Activated T-helper 1 cell treated with anti-CD3 and anti-CD28 coated beads, Interleukin-2, amount 50 U/mL, for 16 hours (primary cell): ENCODE measurements at places on chromosomes 6 and 20.

- DNase-seq = no peak
Observed at GRCh38 chr6:127567476-127567875, 9.5 kb upstream of the C6orf58 start.

- no peak for DNase-seq
Observed at GRCh38 chr6:95087394-95088097, 489.8 kb upstream of the MANEA start.

DNA sequence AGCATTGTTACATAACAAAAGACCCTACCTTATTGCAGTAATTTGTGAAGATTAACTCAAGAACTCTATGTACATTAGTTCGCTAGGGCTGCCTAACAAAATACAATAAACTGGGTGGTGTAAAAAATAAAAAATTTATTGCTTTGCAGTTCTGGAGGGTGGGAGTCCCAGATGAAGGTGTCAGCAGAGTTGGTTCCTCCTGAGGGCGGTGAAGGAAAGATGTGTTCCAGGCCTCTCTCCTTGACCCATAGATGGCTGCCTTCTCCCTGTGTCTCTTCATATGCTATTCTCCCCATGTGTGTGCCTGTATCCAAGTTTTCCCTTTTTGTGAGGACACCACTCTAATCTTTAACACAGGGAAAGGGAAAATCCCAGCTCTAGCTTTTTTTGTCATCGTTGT, 305 bp upstream of the VNN1 start:
- DNase-seq = no peak

- no peak for DNase-seq
Observed at GRCh38 chr20:59173938-59174491, 10.4 kb downstream of the ZNF831 start.

- no peak for DNase-seq
Observed at GRCh38 chr6:13239530-13240455, 88.5 kb downstream of the TBC1D7 start.

DNA sequence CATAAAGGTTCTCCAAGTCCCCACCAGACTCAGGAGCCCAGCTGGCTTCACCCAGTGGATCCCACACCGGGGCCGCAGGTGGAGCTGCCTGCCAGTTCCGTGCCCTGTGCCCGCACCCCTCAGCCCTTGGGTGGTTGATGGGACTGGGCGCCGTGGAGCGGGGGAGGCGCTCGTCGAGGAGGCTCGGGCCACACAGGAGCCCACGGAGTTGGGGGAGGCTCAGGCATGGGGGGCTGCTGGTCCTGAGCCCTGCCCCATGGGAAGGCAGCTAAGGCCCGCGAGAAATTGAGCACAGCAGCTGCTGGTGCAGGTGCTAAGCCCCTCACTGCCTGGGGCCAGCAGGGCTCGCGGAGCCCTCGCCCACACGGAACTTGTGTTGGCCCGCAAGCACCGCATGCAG, 234.4 kb upstream of the HSF2 start:
- DNase-seq = no peak

- DNase-seq = no peak
Observed at GRCh38 chr6:97029552-97029951, 105.0 kb downstream of the KLHL32 start.

DNA sequence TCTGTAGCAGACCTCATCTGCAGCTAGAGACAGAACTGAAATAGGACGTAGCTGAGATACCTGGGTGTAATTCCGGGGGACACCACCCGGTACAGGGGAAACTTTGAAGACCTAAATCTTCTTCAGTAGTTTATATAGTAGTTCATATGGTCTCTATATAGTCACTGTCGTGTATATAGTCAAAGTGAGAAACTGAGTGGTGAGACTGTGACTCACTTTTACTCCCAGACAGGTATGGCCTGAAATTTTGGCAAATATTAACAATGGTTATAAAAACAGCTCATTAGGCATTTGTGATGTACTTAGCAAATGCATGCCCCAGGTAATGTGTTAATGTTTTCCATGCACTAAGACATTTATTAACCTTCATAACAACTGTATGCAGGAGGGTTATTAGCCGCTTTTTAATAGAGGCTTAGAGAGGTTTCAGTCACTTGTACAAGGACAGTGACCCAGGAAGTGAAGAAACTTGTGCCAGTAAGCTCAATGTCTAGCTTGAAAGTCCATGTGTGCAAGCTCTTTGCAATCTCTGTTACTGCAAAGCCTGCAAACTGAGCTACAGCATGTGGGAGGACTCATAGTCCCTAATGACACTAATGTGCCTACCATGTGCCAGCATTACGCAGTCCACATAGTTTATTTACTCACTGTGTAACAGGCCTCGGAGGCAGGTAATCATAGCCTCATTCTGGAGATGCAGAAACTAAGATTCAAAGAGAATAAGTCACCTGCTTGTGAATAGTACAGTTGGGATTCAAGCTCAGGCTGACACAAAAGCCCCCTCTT, 165.4 kb upstream of the CHD6 start:
- no peak for DNase-seq

GRCh38 chr20:25324412-25324811, 66.2 kb downstream of the ABHD12 start:
- DNase-seq = no peak

GRCh38 chr6:111888928-111889695, 15.9 kb upstream of the FYN start:
- no peak for DNase-seq

DNA sequence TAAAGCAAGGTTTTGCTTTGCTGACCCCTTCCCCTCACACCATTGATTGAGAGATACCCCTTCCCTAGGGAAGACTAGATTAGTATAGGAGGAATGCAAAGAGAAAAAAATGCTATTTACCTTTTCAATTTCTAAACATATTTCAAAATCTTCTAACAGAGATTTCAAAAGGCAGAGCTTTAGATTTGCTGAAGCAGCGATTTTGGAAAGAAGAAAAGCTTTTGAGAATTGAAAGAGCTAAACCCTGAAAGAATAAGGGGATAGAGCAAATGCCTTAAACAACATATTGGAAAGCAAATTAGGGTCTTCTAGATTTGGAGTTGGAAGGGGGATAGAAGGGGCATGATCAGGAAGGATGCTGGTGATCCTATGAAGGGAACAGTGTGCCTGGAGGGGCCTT, 46.5 kb upstream of the KLHL31 start:
- DNase-seq = no peak
